Brain microvascular endothelial cell (primary cell): ENCODE measurements at places on chromosomes 4 and X.

- no peak for DNase-seq
Observed at GRCh38 chr4:24639714-24640113, 55.4 kb upstream of the DHX15 start.

- DNase-seq: peak; percentile 30
Observed at GRCh38 chrX:65587616-65588526, 53.3 kb upstream of the LAS1L start.

DNA sequence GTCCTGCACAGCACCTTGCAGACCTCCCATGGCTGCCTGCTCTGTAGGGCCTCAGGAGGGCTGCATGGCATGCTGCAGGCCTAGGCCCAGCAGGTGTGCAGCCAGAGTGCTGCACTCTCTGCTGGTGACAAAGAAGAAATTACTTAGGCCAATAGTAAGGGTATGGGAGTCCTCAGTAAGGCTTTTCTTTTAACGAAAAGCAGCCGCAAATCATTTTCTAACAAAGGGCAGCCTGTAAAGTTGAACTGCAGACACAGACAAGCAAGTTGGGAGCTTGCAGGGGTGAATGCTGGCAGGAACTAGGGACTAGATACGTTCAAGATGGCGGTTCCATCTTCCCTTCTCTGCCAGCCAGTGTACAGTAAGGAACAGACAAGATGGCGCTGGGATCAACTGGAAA, 22.4 kb upstream of the UBA6 start:
- DNase-seq: no peak

DNA sequence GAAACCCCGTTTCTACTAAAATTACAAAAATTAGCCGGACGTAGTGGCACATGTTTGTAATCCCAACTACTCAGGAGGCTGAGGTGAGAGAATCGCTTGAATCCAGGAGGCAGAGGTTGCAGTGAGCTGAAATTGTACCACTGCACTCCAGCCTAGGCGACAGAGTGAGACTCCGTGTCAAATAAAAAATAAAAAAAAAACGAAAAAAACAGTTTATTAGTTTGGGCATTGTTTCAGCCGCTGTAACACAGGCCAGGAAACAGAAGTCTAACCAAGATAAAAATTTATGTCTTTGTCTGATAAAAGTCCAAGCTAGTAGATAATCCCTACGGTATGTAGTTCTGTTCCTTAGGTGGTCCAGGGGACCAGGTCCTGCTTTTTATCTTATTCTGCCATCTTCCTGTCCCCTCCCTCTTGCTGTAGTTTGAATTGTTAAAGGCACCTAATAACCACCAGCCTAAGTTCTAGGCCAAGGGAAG, 21.4 kb downstream of the USO1 start:
- DNase-seq: no peak

DNA sequence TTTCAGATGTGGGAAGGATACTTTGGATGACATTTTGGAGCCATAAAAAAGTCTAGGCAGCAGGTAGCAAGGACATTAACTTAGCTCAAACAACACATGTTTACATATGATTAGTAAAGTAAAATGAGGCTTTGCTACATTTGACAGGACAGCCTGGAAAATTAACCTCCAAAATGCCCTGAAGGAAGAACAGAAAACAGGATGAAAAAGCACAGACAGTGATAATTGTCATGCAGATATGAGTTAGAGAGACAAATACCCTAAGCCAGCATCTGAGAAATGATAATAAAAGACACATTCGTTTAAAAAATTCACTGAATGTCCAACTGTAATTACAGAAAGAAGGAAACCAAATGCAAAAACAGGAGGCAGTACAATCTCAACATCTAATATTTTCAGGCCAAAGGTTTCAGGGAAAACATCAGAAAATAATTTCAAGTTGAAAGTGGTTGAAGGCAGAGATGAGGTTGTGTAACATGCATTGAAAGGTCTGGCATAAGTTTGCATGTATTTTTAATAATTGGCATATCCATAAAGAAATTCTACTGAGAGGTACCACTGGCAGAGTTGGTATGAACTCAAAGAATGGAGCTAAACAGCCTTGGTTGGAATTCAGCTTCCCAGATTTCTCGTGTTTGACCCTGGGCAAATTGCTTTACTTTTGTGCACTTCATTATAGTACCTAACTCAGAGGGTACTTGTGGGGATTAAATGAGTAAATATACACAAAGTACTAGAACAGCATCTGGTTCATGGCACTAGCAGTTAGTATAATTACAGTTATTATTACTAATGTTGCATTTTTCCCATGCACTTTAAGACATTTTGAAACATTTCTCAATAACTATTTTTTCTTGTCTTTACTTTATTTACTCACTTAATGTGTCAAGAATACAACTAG, 54.4 kb upstream of the MAP9 start:
- no peak for DNase-seq

GRCh38 chr4:158670975-158671664, 567 bp downstream of the C4orf46 start:
- DNase-seq: peak; percentile 70
